Stimulated activated CD8-positive, alpha-beta memory T cell treated with anti-CD3 and anti-CD28 coated beads, Interleukin-4, amount 100 ng/mL, for 1 hour (primary cell): ENCODE measurements at places on chromosomes 7 and 10.

DNA sequence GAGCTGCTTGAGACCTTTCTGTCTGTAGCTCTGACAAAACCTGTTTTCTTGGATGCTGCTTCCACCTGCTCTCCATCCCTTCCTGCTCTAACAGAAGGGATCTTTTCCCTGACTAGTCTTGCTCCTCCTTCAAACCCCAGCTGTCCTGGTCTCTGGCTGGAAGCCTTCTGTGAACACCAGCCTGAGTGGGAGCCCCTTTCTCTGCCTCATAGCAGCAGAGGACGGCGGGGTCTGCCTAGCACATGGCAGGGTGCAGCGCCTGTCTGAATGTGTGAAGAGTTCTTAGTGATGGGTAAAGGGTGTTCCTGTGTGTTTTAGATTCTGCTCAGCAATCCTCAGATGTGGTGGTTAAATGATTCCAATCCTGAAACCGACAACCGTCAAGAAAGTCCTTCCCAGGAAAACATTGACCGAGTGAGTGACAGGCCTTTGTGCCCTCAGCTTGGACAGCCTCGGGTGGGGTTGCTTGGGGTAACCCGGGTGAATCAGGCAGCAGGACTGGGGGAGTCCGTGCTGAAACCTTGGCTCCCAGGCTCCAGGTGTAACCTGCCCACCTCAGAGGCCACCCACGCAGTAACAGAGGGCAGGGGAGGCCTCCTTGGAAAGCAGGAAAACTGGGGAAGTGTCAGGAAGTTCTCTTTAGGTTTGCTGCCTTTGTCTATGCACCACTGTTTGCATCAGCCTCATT, 34.1 kb downstream of the NUB1 start:
- no peak for DNase-seq

DNA sequence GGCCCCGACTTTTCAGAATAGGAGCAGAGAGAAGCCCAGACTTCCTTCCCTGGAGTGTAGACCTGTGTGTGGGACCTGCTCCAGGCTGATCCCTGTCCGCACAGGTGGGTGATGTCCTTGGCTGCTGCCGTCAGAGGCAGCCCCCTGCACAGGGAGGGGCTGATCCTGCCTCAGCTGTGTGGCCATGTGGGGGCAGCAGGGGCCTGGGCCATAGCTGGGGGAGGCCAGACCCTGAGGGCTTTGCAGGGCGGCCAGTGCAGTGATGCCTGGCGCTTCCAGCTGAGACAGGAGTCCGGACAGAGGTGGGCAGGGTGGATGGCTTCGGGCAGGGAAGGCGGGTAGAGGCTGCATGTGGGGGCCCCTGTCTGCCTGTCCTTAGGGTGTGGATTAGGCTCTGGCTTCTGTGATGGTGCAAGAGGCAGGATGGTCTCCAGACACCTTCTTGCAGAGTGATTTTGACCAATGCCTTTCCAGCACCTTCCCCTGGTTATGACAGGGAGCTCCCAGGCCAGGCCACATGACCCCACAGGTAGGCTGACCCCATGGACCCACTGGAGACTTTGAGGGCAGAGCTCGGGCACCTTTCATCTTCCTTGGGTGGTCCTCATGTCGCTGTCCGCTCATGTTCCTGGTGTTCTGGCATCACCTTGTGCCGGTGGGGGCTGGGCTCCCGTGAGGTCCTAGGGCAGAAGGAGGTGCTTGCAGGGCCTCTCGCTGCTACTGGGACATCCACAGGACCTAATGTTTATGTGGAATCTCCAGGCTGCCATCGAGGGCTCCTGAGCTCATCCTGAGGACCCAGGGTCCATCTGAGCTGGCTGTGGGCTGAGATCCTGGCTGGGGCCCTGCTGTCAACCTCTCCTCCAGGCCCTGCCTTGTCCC, 141.5 kb downstream of the ADCY1 start:
- no peak for DNase-seq

- no peak for DNase-seq
Observed at GRCh38 chr7:93242106-93242505, 9.9 kb downstream of the VPS50 start.

DNA sequence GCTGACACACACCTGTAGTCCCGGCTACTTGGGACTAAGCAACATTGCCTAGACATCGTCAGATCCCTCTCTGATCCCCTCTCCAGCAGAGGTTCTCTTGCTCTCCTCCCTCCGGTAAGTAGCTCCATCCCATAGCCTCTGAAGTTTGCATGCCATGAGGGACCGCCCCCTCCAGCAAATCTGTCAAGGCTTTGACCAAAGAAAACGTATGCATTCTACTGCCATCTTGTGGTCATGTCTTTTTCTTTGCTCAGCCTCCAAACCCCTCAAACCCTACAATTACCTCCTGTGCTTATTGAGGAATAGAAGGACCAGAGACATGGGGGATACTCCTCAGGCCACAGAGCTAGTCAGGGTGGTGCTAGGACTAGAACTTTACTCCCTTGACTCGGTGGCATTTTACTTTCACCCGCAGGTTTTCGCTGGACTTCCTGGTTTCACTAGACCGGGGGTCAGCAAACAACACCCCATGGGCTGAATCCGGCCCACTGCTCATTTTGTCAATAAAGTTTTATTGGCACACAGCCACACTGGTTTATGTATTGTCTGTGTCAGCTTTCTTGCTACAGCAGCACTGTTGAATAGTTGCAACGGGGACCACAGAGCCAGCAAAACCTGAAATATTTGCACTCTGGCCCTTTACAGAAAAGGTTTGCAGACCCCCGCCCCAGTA, 202.6 kb upstream of the FOXK1 start:
- DNase-seq = no peak

DNA sequence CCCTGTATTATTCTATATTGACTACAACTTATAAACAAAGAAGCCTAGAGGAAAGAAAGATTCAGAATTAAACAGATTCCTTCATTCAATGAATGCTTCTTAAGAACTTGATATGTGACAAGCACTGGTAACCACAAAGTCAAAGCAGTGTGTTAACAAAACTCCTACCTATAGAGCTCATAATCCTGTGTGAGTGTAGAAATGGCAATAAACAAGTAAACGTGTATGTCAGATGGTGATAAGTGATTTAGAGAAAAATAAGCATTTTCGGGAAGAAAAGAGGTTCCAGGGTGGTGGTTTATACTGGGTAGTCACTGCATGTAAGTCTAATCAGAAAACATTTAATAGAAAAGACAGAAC, 141.3 kb downstream of the JMJD1C start:
- no peak for DNase-seq

GRCh38 chr10:13853854-13854253, 267.1 kb downstream of the PRPF18 start:
- no peak for DNase-seq

DNA sequence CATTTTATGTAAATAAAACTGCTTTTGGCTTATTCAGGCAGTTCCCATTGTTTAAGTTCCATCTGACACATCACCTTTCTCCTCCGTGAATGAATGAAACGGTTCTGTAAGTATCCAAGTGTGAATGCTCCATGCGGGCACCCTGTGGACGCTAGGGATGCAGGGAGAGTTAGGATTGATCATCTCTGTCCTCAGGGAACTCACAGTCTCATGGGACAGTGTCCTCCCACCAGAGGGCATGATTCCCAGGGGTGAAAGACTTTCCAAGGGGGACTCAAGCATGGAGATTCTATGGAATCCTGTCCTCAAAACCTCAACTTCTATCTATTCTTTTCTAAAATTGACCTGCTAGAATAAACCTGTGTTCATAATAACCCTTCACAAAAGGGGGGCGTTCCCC, 98.8 kb downstream of the HECW1 start:
- DNase-seq = no peak
